Kidney epithelial cell (primary cell): ENCODE measurements at places on chromosomes 1 and 21. TPM values are rescaled to one million over a fixed set of nuclear protein-coding genes. Genes with fewer than 3 reads are reported as not detected.

Gene MAN1A2
- total RNA-seq = 22.0 and 27.5 TPM in 2 replicates

Gene IGSF9
- total RNA-seq = 1.7 and 1.9 TPM in 2 replicates

Gene SNAPIN
- total RNA-seq = 61.0 and 65.0 TPM in 2 replicates

Gene LCE1F
- total RNA-seq = not detected in 2 replicates

Gene PGLYRP4
- 0.07 and 0.71 TPM in 2 replicates for total RNA-seq

Gene CLIC6
- 6.3 and 8.0 TPM in 2 replicates for total RNA-seq

Gene VWA1
- total RNA-seq = 27.6 and 28.3 TPM in 2 replicates

Gene PLA2G5
- total RNA-seq = not detected in 2 replicates

DNA sequence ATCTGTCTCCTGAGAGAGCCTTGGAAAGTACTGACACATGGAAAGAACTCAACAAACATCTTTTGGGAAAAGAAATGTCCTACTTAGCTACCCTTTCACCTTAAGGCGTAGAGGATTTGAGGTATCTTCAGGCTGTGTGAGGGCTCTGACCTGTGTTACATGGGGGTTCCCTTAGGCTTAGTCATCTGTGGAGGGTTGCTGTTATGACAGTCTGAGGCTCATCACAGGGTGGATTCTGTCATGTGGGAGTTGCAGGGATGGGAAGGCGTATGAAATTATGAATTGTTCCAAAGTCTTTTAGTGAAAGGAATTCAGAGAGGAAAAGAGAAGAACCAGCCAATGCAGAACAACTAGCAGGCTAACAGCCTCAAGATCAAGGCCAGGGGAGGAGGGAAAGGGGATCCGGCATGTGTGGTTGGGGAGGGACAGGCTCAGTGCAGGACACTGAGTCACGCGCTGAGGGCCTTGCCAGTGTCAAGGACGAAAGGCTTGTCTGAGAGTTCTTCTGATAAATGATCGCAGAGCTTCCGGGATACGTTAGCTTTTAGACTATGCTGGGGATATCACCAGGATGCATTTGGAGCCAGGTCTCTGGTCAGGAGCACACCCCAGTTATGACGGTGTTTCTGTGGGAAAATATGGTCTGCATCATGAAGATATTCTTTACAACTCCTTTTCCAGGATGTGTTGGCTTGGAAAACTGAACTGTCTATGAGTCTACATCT lies 24.6 kb upstream of the PLA2G2C start:
- DNase-seq = no peak

GRCh38 chr21:25396135-25396711 lies 211.1 kb downstream of the MRPL39 start:
- no peak for DNase-seq

DNA sequence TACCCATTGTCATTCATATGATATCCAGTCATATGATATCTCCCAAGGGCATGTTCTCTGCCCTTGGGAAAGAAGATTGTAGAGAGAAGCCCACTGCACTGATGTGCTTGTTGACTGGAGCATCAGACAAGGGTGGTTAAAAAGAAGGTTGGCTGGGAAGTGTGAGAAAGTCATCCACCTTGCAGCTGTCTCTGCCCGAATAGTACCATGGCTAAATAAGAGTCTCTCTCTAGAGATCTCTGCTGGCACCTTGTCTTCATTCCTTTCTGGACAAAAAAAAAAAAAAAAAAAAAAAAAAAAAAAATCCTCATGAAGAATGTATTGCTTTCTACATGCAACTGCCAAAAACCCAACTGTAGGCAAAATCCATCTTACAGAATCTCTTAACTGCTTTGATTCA lies 349.7 kb upstream of the ESRRG start:
- DNase-seq = no peak

DNA sequence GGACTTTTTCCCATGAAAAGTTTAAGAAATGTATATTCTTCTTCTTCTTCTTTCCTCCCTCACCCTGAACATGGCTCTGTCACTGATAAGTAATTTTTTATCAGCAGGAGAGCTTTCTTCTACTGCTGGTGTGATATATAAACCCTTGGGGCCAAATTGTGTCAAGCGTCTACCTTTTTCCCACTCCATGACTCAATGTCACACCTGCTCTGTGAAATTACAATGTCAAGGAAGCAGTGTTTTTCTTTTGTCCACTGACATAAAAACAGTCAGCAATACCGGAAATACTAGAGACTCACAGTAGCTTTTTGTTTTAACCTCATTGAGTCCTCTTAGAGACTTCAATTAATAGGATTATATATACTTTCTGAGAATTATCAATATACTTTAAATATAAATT lies 416.2 kb upstream of the ADGRL4 start:
- DNase-seq = no peak

DNA sequence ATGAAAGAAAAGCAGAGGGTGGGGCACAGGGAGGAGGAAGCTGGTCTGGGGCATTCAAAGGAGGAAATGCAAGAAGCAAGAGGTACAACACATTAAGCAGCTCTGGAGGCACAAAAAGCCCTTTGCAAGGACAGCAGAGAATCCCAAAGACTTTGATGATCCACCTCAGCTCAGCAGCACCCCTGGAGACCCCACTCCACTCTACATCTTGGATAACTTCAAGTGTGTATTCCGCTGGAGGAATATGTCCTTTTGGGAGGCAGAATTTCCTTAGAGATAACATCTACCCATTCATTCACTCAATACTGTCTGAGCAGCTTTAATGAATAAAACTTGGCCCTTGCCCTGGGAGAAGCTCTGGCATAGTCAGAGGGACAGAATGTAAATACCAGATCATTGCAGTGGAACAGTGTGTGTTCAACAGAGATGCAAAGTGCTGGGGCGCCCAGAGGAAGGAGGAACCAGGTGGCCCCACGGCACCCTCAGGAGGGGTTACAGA lies 599.7 kb downstream of the KIF26B start:
- no peak for DNase-seq

DNA sequence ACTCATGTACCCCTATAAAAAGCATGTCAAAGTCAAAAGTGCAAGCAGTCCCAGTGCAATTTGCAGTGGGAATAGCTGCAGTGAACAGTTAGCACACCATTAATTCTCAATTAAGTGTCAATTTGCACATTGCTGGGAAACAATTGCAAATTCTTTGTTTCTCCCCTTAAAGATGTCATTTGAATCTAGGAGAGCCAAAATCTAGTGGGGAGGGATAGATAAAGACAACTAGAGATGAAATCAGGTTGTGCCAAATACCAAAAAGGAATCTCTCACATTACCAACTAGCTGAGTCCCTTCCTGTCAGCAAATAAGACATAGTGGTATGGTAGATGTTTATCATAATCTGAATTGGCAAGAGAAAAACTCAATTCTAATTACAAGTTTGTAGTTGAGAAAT lies 330.7 kb downstream of the NUF2 start:
- DNase-seq = no peak

- no peak for DNase-seq
Measured at GRCh38 chr1:244010703-244011123, 40.4 kb upstream of the ZBTB18 start.

DNA sequence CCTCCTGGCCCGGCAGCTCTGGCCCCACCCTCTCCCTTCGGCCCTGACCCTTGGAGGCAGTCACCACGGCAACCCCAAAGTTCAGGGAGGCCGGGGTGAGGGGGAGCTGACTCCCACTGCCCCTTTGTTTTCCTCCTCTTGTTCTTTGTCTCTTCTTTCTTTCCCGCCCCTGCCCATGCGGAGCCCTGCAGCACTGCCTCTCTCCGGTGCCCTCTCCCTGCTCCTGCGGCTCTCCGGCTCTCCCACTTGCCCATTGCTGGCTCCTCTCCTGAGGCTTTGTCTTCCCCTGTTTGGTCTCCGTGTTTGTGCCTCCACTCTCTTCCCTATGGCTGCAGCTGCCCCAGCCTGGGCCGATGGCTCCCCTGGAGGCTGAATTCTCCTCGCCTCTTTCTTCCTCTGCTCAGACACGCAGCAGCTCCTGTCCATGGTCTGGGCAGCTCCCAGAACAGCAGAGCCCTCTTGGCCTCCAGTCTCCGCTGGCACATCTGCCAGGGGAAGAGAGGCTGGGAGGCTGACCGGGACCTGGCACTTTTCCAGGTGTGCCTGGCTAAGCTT lies 5.8 kb downstream of the CELSR2 start:
- DNase-seq = no peak

DNA sequence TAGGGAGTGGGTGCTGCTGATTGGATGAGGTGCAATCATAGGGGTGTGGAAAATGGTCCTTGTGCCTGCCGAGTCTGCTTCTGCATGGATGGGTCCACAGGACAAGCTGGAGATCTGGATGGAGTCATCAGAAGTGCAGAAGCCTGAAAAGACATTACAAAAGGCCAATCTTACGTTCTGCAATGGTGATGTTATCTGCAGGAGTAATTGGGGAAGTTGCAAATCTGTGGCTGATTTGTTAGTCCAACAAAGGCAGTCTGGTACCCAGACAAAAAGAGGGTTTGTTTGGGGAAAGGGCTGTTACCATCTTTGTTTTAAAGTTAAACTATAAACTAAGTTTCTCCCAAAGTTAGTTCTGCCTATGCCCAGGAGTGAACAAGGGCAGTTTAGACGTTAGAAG lies 166.5 kb downstream of the PGBD5 start:
- no peak for DNase-seq

DNA sequence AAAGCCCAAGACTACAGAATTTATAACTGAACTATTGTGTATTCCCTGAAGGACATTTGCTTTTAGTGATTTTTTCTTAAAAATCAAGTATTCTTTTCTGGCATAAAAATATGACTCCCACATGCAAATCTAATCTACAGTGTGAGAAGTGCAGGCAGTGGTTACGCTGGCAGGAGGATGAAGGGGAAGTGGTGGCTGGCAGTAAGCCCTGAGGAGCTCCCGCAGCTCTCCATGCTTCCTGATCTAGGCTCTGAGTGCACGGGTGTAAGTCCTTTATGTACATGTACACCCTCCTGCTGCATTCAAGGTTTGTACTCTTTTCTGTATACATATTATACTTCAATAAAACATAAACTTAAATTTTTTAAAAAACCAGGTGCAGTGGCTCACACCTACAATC lies 67.5 kb upstream of the PRDX6 start:
- no peak for DNase-seq

DNA sequence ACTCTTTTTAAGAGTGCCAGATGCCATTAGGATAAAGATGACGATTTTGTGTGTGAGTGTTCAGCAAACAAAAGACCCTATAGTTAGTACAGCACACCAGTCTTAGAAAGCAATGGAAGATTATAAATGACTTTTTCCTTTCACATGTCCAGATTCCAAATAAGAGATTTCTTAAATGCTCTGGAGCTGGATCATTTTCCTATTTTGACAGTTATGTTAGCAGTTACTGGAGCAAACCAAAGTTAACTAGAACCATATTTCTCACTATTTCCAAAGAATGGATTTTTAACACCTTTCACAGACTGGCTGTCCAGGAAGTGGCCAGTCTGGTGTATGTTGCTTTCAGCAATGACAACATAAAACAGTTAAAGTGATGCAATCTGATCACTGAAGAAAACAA lies 905.8 kb upstream of the ADGRL2 start:
- DNase-seq = no peak

GRCh38 chr1:2983706-2984398 lies 37.4 kb upstream of the ACTRT2 start:
- no peak for DNase-seq

DNA sequence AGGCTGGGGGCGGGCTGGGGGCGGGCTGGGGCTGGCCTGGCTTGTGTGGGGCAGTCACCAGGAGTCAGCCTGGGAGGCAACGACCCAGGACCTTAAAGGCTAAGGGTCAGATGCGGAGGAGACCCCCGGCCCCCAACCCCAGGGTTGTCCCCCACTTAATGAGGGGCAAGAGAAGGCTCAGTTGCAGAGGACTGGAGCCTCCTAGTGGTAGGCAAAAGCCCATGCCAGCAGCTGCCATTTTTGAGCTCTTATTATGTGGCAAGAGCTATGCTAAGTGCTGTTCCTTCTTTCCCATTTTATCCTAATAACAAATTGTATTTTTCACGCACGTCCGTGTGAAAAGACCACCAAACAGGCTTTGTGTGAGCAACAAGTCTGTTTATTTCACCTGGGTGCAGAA lies 8.0 kb downstream of the KIAA1614 start:
- no peak for DNase-seq

GRCh38 chr1:23244256-23244761 lies 27.0 kb upstream of the HTR1D start:
- no peak for DNase-seq

DNA sequence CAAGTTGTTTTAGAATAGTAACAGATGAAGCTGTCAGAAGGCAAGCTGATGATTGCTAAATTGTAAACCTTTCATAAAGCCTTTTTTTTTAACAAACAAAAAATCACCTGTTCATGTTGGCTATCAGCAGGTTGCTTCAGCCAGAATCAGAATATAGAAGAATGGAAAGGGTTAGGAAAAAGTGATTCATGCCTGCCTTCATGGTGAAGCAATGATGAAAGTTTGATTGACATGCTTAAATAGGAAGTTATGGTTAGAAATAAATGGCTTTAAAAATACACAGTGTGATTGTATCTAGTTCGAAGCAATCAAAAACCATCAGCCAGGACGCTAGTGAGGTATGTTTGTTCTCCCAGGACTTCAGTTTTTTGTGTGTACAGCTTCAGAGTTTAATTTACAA lies 37.9 kb downstream of the GABPA start:
- no peak for DNase-seq

- DNase-seq = no peak
Measured at GRCh38 chr21:34715985-34716596, 47.3 kb downstream of the CLIC6 start.

GRCh38 chr1:172533513-172534151 lies 682 bp downstream of the SUCO start:
- no peak for DNase-seq

GRCh38 chr21:41715649-41716281 lies 51.1 kb downstream of the RIPK4 start:
- no peak for DNase-seq

DNA sequence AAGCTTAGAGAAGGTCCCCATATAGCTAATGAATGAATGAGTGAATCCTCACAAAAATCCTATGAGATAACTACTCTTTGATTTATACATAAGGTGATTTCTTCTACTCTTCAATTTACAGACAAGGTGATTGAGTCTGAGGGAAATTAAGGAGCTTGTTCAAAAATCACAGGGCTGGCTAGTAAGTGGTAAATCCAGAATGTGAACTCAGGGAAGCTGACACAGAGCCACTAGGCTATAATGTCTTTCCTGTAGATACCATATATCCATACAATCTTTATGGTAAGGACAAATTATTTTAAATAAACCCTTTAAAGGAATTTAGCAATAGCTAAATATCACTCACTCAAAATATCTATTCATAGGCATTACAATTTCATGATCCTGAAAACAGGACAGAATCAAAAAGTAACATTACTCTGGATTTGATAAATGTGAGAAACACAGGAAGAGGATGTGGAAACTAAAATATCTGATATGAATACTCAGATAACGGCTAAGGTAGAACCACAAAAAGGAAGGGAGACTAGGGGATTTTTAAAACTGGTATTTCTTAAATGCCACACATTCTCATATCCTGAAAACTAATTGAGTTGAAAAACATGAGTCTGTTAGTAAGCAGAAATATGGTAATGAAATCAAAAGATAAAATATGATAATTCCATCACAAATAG lies 108.2 kb downstream of the NBPF12 start:
- no peak for DNase-seq
